ENCODE measurements at places on chromosomes 16 and 17.
A peak's percentile ranks its signal among the peaks of the same experiment; 100 is the strongest.

- DNase-seq = no peak
Observed at GRCh38 chr17:46842835-46843234, 8.5 kb upstream of the WNT9B start.

GRCh38 chr16:58085584-58086251 lies 43.5 kb downstream of the CFAP20 start:
- no peak for DNase-seq

DNA sequence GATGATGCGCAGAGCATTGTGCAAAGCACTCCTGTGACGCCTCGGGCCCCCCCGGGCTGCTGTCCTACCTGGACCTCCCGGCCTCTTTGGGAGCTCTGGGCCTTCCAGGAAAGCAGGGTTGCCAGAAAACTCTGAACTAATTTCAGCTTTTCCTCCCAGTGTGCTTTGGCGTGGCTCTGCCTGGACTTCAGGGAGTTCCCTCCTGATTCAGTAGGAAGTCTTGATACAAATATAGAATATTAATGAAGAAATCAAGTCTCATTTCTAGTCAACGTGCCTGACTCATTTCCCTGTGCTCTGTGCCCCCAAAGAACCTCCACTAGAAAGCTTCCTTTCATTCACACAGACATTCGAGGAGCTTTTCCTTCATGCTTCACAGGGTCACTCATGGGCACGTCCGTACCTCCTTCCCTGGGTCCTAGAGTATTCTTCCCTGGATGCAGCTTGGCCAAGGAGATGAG lies 84.0 kb upstream of the NOL11 start:
- no peak for DNase-seq

- DNase-seq = no peak
Observed at GRCh38 chr16:895371-895770, 75.4 kb downstream of the LMF1 start.

DNA sequence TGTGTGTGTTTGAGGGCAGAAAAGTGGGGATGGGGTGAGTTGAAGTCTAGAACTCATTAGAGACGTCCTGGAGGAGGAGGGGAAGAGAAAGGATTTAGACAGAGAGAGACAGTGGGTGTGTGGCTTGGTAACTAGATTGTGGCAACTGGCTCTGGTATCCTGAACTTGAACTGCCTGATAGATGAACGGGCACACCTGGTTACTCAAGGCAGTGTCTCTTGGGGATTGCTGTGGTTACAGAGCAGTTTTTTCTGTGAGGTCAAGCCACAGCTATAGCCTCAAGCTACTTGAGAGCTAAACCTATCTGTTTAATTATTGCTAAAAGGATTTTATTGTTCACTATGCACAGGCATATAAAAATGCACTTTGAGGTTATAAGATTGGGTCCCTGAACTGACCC lies 29.8 kb upstream of the MYH2 start:
- no peak for DNase-seq

DNA sequence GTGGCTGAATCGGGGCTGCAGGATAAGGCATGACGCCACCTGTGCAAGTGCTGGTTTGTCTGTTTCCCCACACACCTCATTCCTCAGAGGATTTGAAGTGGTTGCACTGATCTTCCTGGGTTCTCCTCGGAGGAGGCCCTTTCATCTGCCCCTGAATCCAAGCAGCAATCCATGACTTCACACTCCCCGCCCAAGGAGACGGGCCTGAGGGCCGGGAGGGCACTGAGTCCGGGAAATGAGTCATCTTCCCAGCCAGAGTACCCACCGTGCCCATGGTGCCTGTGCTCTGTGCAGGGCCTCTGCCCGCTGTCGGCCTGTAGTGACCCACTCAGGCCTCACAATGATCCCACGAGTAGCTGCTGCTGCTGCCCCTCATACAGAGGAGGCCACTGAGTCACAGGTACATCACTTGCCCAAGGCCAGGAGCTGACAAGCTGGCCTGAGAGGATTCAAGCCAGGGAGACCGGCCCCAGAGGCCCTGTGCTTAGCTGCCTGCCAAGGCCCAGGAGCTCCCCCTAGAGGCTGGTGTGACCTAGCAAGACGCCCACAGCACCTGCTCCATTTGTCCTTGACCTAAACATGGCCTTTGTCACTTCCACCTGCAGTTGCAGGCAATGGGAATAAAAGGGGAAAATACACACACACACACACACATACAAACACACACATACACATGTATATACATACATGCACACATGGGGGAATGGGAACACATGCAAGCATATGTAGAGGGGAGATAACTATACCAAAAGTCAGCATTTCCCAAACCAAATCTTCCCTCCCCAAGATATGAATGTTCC lies 240.0 kb downstream of the C16orf95 start:
- no peak for DNase-seq

GRCh38 chr17:49707246-49707607 lies 537 bp downstream of the SLC35B1 start:
- DNase-seq = no peak

- no peak for DNase-seq
Observed at GRCh38 chr16:24318680-24319079, 62.5 kb downstream of the CACNG3 start.

DNA sequence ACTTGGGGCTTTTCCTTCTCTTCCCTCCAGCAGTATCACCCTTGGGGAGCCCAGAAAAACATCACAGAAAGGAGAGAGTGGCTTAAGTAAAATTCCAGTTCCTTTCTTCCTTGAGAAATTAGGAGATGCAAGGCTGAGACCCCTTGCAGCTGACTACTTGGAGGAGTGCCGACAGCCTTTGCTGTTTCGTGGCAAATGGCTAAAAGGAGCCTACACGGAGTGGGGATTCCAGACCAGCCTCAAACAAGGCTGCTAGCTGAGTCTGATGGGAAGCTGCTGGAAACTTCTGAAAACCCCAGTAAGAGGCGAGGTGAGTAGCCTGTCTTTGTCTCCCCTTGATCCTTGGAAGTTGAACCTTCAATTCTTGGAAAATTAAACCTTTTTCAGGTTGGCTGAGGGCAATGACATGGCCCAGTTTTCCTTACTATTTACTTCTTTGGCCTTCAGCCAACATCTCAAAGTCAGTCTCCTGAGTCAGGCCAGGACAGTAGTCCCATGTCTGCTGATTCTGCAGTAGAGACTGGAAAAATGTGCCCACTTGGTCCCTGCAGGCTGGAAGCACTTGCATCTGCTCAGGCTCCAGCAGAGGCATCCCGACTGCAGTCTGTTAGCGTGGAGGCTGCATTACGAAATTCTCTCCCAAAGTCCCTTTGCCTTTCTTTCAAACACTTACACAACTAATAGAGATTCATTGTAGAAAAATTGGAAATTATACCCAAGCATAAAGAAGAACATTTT lies 23.4 kb downstream of the SMIM36 start:
- no peak for DNase-seq

- DNase-seq = no peak
Observed at GRCh38 chr17:40530531-40530994, 29.1 kb upstream of the TNS4 start.

GRCh38 chr17:48139944-48140343 lies 32.4 kb downstream of the SNX11 start:
- DNase-seq = no peak

DNA sequence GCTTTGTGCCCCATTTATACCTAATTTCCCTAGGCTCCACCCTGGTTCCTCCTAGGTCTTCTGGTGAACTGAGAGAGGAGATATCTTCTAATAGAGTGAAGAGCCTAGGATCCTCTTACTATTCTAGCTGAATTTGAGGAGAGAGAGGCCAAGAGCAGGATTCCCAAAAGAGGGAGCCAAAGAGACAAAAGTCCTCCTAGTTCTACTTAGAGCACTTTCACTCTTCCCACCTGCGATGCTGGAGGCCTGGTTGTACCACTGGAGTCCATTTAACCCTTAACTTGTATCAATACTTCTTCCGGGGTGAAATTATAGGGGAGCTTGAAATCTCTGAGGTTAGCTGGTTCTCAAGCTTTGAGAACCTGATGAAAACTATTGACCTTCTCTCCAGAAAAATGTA lies 3.4 kb upstream of the SSH2 start:
- no peak for DNase-seq

DNA sequence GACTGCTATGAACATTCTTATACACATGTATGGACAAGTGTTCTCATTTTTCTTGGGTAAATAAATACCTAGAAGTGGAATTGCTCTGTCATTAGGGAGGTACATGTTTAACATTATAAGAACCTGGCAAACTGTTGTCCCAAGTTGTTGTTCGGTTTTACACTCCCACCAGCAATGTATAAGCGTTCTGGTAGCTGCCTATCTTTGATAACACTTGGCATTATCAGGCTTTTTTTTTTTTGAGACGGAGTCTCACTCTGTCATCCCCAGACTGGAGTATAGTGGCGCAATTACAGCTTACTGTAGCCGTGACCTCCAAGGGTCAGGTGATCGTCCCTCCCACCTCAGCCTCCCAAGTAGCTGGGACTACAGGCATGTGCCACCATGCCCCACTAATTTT lies 16.3 kb downstream of the ATAD5 start:
- DNase-seq = no peak

DNA sequence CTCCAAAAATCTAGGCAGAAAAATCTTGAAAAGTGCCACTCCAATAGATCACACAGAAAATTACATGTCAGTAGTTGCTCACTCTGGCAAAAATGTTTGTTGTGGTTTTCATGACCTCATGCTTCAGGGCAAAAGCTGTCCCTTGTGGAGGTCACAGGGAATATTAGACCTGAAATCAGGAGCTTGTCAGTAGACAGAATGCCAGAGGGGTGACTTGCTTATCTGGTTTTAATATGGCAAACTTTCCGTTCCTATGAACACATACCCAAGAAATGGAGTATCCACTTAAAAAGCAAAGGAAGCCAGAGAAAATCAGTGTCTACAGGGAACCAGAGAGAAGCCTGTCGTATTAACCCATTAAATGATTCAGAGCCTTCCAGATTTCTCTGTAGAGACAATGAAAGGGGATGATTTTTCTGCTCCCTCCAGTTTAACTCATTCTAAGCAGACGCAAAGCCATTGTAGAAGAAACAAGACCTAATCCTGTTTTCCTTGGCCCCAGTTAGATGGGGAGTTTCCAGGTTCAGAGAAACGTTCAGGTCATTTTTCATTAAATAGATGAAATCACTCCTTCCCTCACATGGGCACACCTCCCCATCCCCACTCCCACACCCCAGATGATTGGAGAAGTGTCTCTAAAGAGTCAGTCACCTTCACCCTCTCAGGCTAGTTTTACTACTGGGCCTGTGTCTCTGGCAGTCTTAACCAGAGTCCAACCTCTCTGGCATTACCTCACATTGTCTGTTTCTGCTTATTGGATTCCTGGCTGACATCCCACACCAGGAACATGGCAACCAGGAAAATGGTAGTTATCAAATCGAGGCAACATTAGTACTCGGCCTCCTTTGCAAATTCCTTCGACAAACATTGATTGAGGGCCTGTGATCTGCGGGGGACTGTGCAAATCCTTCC lies 6.0 kb downstream of the SOX9 start:
- no peak for DNase-seq

- DNase-seq = no peak
Observed at GRCh38 chr17:43126911-43127290, 1.7 kb upstream of the BRCA1 start.

DNA sequence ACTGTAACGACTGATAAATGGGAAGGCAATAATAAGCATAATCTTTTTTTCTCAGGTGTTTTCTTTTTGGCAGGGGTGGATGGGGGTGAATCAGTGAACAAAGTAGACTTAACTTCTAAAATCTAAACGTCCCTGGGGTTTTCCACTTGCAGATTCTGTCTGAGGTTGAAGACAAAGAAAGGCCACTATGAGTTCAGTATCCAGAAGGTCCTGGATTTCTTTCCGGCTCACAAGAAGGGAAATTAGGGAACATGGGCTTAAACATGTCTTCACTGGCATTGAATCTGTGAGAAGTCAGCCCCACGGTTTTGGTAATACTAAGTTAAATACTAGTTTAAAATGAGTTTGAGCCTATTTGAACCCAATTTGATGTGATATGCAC lies 67.8 kb downstream of the CMC2 start:
- no peak for DNase-seq

- DNase-seq = no peak
Observed at GRCh38 chr17:28328325-28328724, 6.9 kb downstream of the IFT20 start.

GRCh38 chr17:54980375-54980774 lies 11.8 kb downstream of the STXBP4 start:
- no peak for DNase-seq

GRCh38 chr16:25625620-25626019 lies 66.1 kb upstream of the HS3ST4 start:
- no peak for DNase-seq

GRCh38 chr17:46046957-46047356 lies 47.9 kb downstream of the STH start:
- DNase-seq = no peak

GRCh38 chr16:1816396-1817275 lies 10.0 kb downstream of the HAGH start:
- DNase-seq = no peak

GRCh38 chr16:65532258-65532657 lies 410.4 kb upstream of the CDH11 start:
- no peak for DNase-seq

DNA sequence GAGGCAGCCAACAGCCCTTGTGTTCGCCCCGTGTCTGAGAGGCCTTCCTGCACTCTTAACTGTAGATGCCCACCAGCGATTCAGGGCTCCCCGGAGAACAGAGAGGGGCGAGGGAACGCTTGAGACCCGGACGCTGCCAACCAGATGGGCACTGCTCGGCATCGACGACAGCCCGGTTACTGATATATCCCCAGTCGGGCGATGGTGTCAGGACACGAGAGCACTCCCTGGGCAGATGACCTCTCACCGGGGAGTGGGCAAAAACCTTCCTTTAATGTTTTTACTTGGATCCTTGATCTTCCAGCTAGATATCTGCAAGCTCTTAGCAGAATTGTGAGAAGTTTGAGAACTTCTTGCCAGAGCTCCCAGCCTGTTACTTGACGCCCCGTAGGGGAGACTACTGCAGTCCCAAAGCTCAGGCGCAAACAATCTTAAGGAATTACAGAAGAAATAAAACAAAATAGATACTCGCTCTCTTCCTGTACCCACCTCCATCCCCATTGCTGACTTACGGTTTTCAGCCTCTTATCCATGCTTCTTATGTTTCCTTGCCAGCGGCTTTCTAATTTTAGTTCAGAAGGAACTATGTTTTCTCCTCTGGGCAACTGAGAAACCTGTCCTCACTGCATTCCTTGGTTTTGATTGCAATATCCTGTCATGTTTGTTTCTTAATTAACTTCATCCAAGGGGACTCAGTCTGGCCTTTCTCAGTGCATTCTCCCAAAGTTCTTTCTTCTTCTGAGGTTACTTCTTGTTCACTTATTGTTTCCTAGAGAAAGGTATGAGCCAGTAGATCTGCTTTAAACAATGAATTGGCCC lies 845 bp downstream of the SP2 start:
- DNase-seq = peak; percentile 17

- no peak for DNase-seq
Observed at GRCh38 chr17:4082136-4082924, 60.5 kb downstream of the ZZEF1 start.

- no peak for DNase-seq
Observed at GRCh38 chr17:1943436-1943831, 81.7 kb downstream of the RTN4RL1 start.

DNA sequence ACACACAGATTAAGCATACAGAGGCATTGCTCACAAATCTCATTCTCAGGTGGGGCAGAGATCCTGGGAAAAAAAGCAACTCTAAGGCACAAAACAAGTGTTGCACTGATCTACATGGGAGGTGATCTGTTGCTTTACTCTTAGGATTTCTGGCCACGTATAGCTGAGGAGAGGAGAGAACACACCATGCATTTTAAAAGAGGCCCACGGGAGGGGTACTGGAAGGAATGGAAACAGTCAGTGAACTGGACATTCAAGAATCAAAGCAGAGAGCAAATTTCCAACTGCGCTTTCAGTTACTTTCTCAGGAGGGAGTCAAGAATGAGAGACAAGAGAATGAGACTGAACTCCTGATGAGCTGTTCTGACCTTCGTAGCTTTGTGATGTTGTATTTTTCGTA lies 1105.9 kb downstream of the CDH8 start:
- DNase-seq = no peak
